ENCODE measurements at places on chromosomes 16 and 17. TPM values are rescaled to one million over a fixed set of nuclear protein-coding genes. Genes with fewer than 3 reads are reported as not detected.

DNA sequence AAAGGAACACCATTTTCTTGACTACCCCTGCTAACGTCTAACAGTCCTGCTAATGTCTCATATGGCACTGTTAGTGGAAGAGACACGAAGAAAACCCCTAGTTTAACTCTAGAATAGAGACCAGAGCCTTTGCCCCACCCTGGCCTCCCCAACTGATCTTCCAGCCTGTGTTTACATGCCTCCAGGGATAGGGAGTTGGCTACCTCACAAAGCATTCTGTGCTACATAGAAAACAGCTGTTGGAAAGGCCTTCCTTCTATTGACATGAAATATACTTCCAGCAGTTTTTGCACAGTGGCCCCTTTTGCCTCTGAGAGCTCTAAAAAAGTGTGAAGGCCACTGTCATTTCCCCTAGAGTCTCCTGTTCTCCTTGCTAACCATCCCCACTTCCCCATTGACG is 73.1 kb downstream of the ASIC2 start:
- DNase-seq, result no peak
- H3K36me3 ChIP-seq, result no peaks in the 10 kb centered on the region
- no peaks in the 10 kb centered on the region for H3K4me1 ChIP-seq

DNA sequence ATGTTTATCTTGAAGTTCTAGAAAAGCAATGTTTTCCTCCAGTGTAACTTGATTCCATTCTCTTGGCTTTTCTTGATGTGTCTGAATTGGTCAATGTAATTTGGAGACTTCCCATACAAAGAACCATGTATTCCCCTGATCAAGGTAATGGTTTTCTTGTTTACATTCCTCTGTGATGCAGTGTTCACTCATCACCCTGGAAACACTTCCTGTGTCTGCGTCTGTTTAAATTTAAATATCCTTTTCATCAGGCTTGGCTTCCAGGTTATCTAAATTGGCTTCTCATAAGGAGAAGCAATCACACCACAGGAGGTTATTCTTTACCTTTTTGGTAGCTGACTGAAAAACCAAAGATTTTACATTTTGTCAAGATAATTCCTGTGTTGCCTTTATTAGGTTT is 237.3 kb upstream of the WSCD1 start:
- H3K4me1 ChIP-seq, result peaks cover 4% of the 10 kb centered on the region
- no peaks in the 10 kb centered on the region for H3K36me3 ChIP-seq
- no peak overlapping the region for H3K4me3 ChIP-seq
- no peaks in the 10 kb centered on the region for H3K27me3 ChIP-seq
- DNase-seq, result peak; percentile 29
- no peak overlapping the region for H3K27ac ChIP-seq

DNA sequence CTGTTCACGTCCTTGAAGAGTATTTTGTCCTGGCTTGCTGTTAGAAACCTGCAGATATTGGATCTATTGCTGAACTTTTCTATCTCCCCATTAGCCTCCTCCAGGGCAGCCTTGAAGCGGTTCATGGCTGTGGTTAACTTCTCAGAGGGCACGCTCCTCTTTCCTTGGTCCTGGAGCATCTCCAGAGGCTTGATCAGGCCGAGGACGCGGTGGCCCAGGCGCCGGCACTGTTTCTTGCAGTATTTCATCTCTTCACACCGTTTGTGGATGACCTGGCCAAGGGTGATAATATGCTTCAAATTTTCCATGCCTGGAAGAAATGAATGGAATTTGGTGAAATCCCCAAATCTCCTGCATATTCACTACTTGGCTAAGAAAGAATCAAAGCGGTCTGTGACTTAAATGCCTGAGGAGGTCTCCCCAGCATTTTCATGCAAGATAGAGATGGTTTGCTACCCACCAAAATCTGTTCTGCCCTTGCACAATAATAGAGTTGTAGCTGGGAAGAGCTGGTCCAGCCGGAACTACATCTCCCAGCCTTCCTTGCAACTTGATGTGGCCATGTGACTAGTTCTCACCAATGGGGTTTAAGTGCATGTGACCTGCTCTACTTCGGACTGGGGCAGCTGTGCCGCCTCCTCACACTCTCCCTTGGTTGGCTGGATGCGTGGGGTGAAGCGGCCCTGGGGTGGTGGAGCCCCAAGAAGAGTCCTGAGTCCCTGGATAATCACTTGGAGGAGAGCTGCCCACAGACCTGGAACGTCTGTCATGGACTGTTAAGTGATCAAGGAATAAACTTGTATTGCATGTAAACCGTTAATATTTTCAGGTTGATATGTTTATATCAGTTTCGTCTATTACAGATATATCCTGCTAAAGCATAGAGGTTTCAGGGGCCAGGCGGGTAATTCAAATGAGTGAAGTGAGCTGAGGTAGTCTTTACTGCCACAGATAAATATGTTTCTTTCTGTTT is 4.9 kb downstream of the MLKL start:
- peak overlapping the region; percentile 71 for H3K4me3 ChIP-seq
- H3K27me3 ChIP-seq, result no peaks in the 10 kb centered on the region
- H3K27ac ChIP-seq, result no peak overlapping the region

DNA sequence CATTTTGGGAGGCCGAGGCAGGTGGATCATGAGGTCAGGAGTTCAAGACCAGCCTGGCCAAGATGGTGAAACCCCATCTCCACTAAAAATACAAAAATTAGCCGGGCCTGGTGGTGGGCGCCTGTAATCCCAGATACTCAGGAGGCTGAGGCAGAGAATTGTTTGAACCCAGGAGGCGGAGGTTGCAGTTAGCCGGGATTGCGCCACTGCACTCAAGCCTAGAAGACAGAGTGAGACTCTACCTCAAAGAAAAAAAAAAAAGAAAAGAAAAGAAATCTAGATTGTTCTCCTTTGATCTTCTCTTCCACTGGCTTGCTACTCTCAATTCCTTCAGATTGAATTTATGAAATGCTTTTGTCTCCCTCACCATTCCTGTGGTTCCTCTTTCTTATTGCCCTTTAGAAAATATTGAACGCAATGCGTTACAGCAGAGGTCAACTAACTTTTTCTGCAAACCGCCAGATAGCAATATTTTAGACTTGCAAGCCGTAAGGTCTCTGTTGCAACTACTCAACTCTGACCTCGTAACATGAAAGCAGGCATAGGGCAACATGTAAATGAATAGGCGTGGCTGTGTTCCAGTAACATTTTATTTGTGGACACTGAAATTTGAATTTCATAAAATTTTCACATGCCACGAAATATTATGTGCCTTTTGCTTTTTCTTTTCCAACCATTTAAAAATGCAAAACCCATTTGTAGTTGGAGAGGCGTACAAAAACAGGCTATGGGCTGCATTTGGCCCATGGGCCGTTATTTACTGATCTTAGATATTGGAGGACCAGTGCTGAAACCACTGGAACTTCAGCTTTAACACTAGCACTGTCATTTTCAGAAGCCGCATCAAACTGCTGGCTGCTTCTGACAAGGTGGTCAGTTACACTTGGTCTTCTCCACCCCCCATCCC is 24.8 kb downstream of the PITPNC1 start:
- peaks cover 5% of the 10 kb centered on the region for H3K4me1 ChIP-seq
- H3K27ac ChIP-seq, result no peak overlapping the region
- peaks cover 6% of the 10 kb centered on the region for H3K36me3 ChIP-seq
- H3K27me3 ChIP-seq, result no peaks in the 10 kb centered on the region
- no peak overlapping the region for H3K4me3 ChIP-seq
- no peak for DNase-seq

DNA sequence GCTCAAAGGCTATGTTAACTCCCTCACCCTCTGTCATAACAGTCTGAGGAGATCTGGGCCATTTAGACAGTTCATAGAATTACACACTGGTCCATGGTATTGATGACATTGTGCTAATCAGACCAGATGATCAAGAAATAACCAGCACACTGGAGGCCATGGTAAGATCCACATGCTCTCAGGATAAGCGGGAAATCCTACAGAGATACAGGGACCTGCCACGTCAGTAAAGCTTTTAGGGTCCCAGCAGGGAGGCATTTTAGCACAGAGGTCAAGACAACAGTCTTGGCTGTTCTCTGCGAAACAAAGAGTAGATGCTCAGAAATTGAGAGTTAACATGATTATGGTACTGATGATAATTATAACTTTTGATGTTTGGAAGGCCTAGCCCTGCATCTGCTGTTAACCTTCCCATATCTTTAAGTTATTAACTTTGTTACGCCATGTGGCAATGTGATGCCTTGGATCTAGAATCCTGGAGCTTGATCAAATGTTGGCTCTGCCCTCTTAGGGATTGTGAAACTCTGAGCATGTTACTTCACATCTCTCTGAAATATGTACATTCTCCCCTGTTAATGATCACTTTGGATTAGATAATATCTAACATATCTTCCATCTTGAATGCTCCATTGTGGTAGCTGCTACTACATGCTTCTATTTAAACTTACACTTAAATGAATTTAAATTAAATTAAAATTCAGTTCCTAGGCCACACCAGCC is 172.0 kb upstream of the SOX9 start:
- H3K36me3 ChIP-seq, result peaks cover 15% of the 10 kb centered on the region
- H3K4me1 ChIP-seq, result no peaks in the 10 kb centered on the region
- no peaks in the 10 kb centered on the region for H3K27me3 ChIP-seq
- H3K27ac ChIP-seq, result no peak overlapping the region

DNA sequence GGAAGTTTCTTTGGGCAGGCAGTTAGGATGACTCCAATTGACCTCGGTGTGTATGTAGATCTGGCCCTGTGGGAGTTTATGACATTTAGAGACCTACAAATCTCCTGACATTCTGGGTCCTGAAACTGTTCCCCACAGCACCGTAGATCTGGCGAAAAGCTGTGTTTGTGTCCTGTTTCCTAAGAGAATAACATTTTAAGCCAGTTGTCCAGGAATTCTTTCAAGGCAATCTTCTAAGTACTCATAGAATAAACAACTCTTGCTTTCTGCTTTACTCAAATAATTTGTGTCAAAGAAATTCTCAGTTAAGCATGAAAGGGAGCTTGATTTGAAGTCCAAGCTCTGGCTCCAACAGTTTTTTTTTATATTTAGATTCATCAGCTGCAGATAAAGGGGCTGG is 78.5 kb upstream of the ELAC2 start:
- H3K4me1 ChIP-seq, result no peaks in the 10 kb centered on the region
- no peak overlapping the region for H3K4me3 ChIP-seq
- no peak overlapping the region for H3K27ac ChIP-seq
- no peaks in the 10 kb centered on the region for H3K36me3 ChIP-seq
- no peak for DNase-seq
- 0 out of 2 replicates have a peak, but pooled peaks cover 1% of the 10 kb centered on the region for H3K27me3 ChIP-seq

- DNase-seq, result peak; percentile 65
- H3K4me1 ChIP-seq, result peaks cover 7% of the 10 kb centered on the region
- H3K36me3 ChIP-seq, result no peaks in the 10 kb centered on the region
- no peak overlapping the region for H3K27ac ChIP-seq
- no peaks in the 10 kb centered on the region for H3K27me3 ChIP-seq
Observed at GRCh38 chr17:76884995-76885893, 17.0 kb downstream of the MGAT5B start.

GRCh38 chr16:50323335-50324011 is 45.3 kb downstream of the BRD7 start:
- H3K4me1 ChIP-seq, result no peaks in the 10 kb centered on the region
- H3K36me3 ChIP-seq, result peaks cover 64% of the 10 kb centered on the region
- no peak for DNase-seq
- no peaks in the 10 kb centered on the region for H3K27me3 ChIP-seq
- H3K4me3 ChIP-seq, result no peak overlapping the region
- H3K27ac ChIP-seq, result no peak overlapping the region

Gene PYY
- 1.7 TPM for total RNA-seq

Gene RAB40B
- total RNA-seq, result 5.1 TPM

Gene ZNF597
- total RNA-seq, result 3.4 TPM

Gene PIRT
- not detected for total RNA-seq

Gene CSH1
- total RNA-seq, result not detected

Gene KRTAP2-1
- total RNA-seq, result not detected

Gene PIK3R5
- 1.4 TPM for total RNA-seq

Gene ACAP1
- total RNA-seq, result 15.5 TPM
